ENCODE measurements at places on chromosomes 12 and 14.

DNA sequence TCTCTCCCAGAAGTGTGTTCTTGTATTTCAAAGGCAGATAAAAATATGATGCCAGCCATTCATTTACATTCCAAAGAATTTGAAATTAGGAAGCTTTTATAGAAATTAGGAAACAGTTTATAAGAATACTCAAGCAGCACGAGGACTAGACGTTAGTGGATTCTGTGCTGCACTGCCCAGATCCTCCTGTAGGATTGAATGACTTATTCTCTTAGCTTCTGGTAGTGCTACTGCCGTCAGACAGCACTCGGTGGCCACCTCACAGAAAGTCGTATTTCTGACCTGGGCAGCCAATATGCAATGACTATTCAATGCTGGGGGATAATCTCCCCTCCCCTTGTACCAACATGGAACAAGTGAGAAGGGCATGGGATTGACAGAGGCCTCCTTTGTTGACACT, 326.4 kb downstream of the RPL10L start:
- DNase-seq, result no peak

GRCh38 chr12:90234472-90234871, 525.8 kb upstream of the ATP2B1 start:
- DNase-seq, result no peak

DNA sequence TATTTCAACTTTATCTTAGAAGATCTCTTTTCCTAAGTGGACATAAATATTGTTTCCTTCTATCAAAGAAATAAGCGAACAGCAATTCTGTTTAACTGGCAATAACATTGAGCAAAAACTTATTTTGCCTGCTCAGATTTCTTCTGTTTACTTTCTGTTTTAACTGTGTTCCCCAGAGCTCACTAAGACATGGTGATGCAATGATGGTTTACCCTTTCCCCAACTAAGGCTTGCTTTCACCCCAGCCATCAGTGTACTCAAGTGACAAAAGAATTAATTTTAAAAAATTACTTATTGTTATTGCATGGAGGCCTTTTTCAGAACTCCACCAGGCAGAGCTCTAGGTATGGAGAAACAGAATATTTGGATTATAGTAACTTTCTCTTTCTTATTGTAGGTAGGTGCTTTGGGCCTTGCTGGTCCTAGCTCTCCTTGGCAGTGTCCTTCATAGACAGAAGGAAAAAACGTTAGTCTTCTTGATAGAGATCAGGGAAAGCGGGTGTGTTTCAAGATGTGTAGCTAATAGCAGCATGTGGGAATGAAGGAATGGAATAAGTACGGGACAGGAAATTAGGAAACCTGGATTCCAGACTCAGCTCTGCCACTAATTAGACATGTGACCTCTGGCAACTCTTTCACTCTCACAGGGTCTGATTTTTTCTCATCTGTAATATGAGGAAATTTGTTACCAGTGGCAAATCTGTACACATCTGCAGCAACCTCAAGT, 14.6 kb upstream of the DDHD1 start:
- no peak for DNase-seq

GRCh38 chr12:96988919-96989318, 81.9 kb downstream of the NEDD1 start:
- no peak for DNase-seq

GRCh38 chr12:89874146-89874545, 165.5 kb upstream of the ATP2B1 start:
- no peak for DNase-seq

DNA sequence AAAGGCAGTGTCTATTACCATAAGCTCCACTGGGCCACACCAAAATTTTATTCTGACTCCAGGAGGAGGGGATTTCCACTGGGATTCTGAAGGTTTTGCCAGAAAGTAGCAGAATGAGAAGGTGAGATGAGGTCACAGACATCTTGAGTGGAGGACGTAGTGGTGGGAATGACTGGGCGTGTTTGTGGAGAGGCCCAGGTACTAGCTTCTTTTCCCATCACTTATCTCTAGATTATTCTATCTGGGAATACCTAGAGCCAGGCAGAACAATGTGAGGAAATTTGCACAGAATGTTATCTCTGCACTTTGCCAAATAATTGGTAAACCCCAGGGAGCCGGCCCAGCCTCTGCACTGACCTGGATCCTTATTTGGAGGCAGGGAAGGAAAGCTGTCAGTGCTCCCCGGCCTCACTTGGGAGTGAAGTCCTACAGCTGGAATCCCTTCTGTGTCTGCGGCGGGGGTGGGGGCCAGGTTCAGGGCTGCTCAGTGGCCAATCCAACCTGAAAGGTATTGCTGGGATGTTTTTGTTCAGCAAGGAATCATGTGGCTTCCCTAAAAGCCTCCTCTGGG, 129.4 kb downstream of the C12orf75 start:
- DNase-seq, result no peak

GRCh38 chr14:101828046-101828445, 66.5 kb downstream of the PPP2R5C start:
- DNase-seq, result no peak

GRCh38 chr14:102095871-102096568, 9.2 kb upstream of the HSP90AA1 start:
- no peak for DNase-seq

DNA sequence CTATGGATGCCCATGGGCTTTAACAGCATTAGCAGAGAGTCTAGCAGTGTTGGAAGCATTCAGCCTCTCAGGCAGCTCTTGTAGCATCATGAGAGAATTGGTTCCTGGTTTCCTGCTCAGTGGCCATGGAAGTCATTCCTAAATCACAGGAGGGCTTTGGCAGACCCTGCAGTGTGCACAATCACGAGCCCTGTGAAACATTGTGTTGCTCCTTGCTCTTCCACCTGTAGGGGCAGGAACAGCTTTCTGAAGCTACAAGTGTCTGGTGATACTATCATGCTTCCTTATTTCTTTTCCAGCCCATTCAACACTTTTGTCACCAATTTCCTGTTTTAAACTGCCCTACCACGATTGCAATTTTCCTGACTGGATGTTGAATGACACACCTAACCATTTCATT, 402.2 kb upstream of the USP15 start:
- DNase-seq, result no peak

DNA sequence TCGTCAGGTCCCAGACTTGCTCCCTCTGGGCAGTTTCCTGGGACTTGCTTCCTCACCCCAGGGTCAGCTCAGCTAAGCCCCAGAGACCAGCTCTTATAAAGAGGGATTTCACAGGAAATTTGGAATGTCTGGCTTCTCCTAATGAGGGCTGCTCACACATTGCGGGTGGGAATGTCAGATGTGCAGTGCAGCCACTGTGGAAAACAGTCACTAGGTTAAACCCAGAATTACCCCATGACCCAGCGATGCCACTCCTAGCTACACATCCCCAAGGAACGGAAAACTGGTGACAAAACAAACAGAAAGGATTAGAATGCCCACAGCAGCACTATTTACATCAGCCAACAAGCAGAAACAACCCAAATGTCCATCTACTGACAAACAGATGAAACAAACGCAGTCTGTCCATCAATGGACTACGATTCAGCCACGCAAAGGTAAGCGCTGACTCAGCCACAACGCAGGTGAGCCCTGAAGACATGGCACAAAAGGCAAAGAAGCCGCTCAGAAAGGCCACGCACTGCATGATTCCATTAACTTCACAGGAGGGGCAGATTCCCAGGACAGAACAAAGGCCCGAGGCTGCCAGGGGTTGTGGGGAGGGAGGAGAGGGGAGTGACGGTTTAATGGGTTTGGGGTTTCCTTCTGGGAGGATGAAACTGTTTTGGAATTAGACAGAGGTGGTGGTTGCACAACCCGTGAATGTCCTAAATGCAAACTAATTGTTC, 63.0 kb downstream of the NCOR2 start:
- DNase-seq, result no peak

DNA sequence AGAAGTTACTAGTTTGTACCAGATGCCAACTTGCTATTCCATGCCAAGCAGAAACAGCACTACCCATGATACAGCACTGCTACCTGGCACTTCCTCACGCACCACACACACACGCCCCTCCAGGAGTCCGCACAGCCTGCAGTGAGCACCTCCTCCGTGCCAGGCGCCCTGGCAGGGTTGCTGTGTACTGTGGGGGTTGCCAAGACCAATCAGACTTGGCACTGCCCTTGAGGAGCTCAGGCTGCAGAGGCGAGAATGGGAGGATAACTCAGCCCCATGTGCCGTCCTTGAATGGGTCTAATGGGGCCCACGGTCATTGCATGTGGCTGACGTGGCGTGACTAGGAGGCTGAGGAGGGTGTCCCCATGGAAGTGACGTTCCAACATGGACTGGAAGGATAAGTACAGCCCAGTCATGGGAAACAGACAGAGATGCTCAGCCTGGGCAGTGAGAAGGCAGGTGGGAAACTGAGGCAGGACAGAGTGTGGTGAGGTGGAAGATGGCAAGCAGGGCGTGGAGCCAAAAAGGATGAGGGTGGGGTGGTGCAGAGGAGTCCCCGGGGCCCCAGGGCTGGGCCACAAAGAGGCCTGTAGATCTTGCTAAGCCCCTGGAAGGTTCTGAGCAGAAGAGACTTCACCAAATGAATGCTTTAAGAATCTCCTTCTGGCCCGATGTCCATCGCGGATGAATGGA, 65.3 kb upstream of the C14orf180 start:
- no peak for DNase-seq

DNA sequence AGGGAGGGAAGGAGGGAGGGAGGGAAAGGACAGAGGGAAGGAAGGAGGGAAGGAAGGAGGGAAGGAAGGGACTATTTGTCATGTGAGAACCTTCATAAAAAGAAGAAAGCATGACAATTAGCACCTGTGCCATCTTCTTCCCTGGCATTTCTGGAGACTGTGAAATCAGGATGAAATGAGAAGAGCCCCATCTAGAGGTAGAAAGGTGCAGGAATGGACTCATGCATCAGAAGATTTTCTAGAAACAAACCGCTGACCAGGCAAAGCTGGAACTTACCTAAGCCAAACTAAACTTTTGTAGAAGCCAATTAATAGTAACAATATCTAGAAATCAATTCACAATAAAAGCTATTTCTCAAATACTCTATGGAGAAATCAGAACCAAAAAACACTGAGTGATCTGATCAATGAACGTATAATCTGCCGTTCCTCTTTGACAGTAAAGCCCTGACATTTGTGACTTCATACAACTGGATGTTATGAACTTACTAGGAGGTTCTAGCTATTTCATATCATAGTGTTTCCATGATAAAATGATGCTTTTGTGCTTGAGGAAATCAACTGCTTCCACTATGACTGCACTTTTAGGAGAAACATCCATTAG, 24.4 kb upstream of the CRACR2A start:
- no peak for DNase-seq

- DNase-seq, result no peak
These were observed 10.6 kb downstream of the FICD start for GRCh38 chr12:108525681-108526080.

DNA sequence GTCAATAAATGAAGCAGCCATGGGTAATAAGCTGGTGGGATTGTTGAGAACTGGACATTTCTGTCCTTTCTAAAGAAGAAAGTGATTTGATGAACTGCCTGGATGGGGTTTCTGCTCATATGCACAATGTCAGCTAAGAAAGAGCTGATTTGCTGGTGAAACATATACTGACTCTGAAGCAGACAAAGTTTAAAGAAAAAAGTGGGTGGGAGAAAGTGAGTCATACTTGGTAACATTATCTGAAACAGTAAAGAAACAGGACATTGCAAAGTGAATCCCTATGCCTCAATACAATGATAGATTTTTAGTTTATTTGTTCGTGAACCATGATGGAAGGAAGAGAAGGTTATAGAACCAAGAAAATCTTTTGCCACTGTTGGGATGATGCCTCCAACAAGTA, 95.6 kb upstream of the DNM1L start:
- DNase-seq, result no peak

DNA sequence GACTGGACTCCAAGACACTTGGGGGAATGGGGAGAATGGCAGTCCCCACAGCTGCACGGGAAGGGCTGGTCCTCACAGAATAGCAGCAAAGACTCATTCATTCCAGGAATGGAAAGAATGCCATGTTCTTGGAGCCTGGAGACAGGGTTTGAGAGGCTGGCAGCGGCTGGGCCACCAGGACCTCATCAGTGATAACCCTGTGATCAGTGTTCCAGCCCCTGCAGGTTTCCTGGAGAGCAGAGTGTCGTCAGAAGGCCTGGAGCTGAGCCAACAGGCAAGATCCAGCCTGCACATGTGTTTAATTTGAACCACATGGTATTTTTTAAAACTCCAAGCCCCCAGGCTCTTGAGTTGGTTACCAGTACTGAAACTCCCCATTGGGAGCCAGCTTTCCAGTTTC, 11.3 kb downstream of the BDKRB1 start:
- no peak for DNase-seq

DNA sequence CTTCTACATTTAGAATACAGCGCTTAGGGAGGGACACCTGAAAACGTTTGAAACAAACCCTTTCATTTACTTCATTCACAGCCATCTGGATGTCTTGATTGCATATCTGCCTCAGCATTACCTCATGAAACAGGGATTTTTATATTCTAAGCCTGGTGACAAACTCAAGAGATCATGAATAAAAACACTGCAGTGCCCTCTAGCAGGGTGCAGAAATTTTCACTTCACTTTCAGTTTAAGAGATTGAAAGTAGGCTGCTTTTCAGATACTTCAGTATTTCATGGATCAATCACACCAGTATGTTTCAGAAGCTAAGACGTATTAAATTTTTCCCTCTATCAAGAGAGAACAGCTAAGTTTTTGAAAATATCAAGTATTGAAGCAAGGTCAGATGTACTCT, 467.8 kb downstream of the MDGA2 start:
- no peak for DNase-seq

GRCh38 chr14:91108941-91109611, 4.8 kb upstream of the DGLUCY start:
- DNase-seq, result no peak

- no peak for DNase-seq
These were observed 29.6 kb downstream of the KCNK13 start for GRCh38 chr14:90091393-90091792.

GRCh38 chr14:83085136-83085535, 1551.5 kb upstream of the SEL1L start:
- DNase-seq, result no peak

DNA sequence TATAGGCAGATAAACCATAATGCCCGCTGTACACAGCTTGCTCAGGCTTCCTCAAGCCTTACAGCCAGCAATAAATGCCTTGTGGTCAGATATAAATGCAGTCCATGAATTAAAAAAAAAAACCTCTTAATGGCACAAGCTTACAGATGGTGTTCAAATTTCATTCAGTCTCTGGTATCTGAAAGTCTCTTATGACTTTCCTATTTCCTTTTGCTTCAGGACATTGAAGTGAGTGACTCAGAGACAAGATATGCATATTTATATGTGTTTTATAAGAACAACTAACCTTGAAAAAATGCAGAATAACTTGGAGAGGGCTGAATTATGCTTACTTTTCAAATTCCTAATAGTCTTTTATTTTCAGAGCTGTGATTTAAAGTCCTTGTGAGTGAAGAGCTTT, 426.9 kb upstream of the MIS18BP1 start:
- DNase-seq, result no peak

- DNase-seq, result no peak
These were observed 211.2 kb upstream of the LRIG3 start for GRCh38 chr12:59131462-59131861.

GRCh38 chr12:11853126-11853525, 203.7 kb downstream of the ETV6 start:
- no peak for DNase-seq

Measured in activated naive CD8-positive, alpha-beta T cell treated with anti-CD3 and anti-CD28 coated beads, Interleukin-2, amount 50 U/mL, for 16 hours (primary cell).